ENCODE measurements at places on chromosomes 3 and 15.
A peak's percentile ranks its signal among the peaks of the same experiment; 100 is the strongest.

GRCh38 chr3:145251311-145251710, 909.7 kb downstream of the PLOD2 start:
- DNase-seq, result no peak

GRCh38 chr15:69852916-69853315, 244.8 kb downstream of the TLE3 start:
- DNase-seq, result no peak

DNA sequence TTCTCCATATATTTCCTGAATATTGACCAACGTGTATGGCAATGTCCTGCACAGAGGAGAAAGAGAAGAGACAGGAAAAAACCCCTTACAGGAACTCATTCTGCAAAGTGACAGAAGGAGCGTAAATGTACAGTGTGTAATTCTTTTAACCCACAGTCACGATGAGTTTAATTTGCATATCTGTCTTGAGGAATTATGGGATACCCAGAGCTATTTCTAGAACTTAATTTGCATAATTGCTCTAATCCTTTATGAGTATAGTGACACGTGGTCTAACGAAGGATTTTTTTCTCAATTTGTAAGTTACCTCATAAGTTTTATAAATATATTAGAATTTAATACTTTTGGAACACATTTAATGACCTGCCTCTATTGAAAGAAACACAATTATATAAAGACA, 9.8 kb downstream of the GPR27 start:
- no peak for DNase-seq

GRCh38 chr3:72997421-72997961, 880 bp downstream of the PPP4R2 start:
- peak; percentile 33 for DNase-seq

DNA sequence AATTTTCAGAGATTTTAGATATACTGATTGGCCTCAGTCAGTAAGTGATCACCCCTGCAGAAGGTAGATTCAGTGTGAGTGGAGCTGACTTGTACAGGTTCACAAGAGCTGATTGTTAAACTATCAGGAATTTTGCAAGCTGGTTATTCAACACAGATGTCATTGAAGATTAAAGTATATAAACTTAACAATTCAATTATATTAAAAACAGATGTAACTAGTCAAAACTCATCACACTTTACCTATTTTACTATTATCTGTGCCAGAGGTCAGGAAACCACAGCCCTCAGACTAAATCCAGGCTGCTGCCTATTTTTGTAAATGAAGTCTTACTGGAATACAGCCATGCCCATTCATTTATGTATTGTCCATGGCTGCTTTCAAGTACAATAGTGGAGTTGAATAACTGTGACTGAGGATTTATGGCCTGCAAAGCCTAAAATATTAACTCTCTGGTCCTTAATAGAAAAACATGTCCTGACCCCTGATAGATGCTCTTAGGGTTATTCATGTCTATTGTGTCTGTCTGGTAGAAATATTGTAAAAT, 429.3 kb upstream of the PDZRN3 start:
- DNase-seq, result no peak

- DNase-seq, result no peak
These were observed 31.7 kb downstream of the HES1 start for GRCh38 chr3:194167480-194168282.

DNA sequence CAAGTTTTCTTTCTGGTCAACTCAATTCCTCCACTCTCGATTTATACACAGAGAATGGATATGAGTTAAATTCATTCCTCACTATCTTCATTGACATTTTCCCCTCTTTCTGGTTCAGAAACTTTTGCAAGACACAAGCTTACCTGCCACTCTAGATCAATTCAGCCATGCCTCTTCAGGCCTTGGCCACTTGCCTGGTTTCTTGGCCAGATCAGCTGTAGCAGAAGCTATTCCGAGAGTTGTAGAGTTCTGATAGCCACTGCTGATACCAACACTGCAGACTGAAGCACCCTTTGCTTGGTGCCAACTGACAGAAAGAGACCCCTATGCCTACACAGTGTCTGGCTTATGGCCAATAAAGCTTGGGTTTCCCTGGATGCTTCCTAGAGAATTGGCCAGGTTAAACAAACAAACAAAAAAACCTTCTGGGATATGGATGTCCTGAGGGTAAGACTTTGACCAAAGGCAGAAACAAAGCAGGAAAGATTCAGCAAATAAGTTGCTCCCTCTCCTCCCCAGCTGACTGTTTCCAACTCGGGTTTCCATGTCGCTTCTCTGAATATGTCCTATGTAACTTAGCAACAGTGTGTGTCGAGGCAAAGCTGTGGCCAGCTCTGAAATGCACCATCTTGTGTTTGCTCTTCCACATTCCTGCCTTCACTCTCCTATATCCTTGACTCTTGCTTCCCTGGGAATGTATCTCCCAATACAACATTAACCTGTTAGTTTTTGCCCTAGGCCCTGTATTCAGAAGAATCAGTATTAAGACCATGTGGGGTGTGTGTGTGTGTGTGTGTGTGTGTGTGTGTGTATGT, 521.6 kb downstream of the EPHA3 start:
- DNase-seq, result no peak

- DNase-seq, result no peak
These were observed 139.4 kb downstream of the OPA1 start for GRCh38 chr3:193732391-193732790.

GRCh38 chr3:123113889-123114450, 47.1 kb downstream of the PDIA5 start:
- DNase-seq, result no peak

GRCh38 chr3:67654844-67655177, 399 bp upstream of the SUCLG2 start:
- peak; percentile 1 for DNase-seq

- no peak for DNase-seq
These were observed 118.1 kb downstream of the ZNF621 start for GRCh38 chr3:40642812-40643211.

GRCh38 chr3:47782446-47783308, 984 bp upstream of the SMARCC1 start:
- no peak for DNase-seq

DNA sequence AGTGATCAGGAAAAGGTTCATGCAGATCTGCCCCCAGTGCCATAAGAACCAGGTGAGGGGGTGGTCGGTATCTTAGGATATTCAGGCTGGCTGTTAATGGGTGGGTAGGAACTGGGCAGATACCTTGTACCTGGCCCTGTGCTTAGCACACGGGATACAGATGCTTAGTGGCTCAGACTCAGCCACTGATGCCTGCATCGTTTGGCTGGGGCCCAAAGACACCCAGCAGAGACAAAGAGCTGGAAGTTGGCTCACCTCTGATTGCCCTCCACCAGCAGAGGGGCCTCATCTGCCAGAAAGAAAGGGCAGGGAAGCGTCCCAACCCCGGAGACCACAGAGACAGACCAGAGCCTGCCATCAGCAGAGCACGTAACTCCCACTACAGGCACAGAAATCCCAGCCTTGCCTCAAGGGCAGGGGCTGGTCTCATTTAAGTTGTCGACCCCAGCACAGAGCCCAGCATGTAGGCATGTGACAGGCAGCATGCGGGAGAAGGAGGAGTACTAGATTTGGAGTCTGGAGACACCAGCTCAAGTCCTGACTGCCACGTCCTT, 64.1 kb upstream of the SLC6A1 start:
- no peak for DNase-seq

DNA sequence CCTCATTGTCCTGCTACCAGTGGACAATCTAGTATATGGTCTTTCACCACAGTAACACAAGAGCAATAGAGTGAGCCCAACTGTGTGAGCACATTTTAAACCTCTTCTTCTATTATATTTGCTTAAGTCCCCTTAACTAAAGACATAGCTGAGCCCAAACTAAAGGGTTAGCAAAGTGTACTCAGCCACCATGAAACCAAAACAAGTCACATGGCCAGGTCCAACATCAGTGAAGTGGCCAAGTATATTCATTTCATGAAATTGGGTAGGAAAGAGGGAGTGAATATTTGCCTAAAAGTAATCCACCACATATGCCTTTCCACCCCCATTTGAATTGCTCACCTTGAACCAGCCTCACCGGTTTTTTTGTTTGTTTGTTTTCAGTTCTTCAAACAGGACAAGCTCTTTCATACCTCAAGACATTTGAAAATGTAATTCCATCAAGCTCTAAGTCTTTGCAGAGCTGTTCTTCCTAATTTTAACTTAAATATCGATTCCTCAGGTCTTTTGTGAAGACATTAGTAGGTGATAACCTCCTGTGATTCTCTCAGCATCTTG, 327.0 kb upstream of the SEMA6D start:
- no peak for DNase-seq

- no peak for DNase-seq
These were observed 5.5 kb upstream of the FSIP1 start for GRCh38 chr15:39788108-39788507.

DNA sequence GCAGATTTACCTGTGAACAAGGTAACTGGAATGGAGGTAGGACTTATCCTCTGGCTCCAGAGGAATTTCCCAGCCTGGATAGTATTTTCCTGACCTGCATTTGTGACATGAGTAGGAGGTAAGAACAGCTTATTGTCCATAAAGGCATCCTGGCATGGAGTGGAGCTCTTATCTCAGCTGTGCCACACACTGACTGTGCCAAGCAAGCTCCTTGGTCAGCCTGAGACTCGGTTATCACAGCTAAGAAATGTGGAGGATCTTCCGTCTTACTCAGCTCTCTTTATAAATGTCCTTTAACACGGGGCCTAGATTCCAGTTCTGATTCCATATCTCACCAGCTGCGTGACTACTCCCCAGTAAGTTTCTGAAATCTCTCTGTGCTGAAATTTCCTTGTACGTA, 38.9 kb downstream of the SLCO3A1 start:
- no peak for DNase-seq

- no peak for DNase-seq
These were observed 138.5 kb upstream of the ARPP21 start for GRCh38 chr3:35500641-35501350.

- no peak for DNase-seq
These were observed 6.3 kb upstream of the ATP1B3 start for GRCh38 chr3:141870091-141870687.

DNA sequence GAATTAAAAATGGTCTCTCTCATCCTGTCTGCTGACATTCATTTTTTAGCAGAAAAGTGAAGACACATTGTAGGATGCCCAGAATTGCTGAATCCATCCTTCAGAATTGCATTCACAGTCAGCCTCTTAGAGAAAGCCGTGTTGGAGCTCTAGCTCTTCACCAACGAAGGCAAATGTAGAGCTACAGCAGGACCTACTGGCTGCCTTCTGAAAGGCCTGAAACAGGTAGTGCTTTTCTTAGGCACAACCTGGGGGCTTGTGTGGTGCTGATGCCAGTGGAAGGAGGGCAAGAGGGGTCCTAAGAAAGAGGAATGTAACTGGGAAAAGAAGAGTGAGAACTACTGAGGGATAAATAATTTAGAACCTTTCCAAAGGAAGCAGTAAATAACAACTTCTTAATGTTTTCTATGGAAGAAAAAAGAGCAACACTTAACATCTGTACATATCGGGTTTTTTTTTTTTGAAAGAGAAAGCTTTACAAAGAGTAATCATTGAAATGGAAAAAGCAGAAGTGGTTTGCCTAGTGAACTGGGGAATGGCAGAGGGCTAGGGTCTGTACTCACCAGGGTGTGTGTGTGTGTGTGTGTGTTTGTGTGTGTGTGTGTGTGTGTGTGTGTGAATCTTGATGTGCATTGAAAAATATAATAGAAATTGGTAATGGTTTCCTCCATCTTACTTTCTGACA, 297.8 kb downstream of the SATB1 start:
- no peak for DNase-seq

DNA sequence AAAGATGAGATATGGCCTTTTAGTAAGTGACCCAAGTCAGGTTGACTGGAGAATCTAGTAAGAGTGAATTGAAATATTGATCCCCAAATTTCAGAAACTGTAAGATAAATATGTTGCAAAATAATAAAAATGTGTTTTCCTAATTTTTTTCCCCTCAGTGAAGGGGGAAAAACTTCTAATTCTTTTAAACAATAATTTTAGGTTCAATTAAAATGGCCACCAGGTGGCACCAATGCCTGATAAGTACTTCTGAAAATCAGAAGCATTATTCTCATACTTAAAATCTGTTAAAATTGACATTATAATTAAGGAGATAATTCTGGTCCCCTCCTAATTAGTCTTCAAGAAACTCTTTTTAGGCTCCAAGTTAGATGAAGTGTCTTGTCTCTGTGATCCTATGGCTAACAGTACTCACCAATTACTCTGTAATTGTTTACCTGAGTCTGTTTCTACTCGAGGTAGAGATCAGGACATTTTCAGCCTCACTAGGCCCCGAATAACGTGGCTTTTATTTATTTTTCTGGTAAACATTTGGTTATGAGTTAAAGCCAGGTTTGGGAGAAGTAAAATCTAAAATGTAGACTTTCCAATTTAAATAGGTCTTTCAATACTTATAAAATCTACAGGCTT, 52.6 kb downstream of the NMD3 start:
- DNase-seq, result peak; percentile 15

- DNase-seq, result no peak
These were observed 134.8 kb downstream of the ASB7 start for GRCh38 chr15:100737214-100737613.

DNA sequence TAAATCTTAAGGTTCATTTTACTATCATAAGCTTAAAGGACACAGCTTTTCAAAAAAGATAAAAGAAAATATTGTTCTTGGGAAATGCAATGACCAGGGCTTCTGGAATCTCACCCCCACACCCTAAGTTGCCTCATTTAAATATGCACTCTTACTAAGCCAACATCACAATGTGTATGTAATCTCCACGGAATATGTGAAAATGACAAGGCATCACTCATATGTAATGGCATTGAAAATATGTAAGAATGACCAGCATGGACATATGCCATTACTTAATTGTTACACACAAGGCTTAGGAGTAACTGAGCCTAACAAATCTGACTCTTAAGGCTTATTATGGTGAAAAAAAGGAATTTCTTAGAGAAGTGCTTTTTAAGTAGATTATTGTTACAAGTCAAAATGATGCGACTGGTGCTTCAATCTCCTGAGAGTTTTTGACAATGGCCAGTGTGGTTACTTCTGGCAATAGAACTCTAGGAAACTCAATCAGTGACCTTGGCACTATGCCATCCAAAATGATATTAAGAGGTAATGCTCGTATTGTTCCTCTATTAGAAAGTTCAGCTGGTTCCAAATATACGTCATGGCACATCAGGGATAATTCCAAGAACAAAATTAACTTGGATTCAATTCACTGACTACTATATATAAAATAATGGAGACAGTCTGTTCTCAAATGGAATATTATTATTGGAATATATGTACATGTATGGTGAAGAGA, 290.0 kb upstream of the PLSCR5 start:
- DNase-seq, result no peak

DNA sequence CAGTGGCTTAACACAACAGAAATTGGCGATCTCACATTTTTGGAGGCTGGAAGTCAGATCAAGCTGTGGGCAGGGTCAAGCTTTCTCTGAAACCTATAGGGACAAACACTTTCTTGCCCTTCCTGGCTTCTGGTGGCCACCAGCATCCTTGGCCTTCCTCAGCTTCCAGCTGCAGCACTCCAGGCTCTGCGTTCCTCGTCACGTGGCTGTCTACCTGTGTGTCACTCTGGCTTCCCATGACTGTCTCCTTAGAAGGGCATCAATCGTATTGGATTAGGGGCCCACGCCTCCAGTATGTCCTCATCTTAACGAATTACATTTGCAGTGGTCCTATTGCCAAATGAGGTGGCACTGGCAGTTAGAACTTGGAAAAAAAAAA, 25.8 kb downstream of the DNASE1L3 start:
- no peak for DNase-seq

GRCh38 chr15:76084256-76084655, 24.5 kb downstream of the TMEM266 start:
- no peak for DNase-seq

All from T follicular helper cell (primary cell).